ENCODE measurements at places on chromosomes 1 and 21.

DNA sequence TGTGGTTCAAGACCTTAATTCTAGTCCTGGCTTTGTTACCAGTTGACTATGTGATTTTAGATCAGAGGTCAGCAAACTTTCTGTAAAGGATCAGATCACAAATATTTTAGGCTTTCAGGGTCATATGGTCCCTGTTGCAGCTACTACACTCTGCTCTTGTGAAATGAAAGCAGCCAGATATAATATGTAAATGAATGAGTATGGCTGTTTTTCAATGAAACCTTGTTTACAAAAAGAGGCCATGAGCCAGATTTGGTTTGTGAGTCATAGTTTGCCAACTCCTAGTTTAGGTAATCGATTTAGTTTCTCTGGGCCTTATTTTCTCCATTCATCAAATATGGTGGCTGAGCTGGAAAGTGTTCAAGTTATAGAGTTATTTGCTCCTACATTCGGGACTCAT is 346.7 kb downstream of the NUF2 start:
- DNase-seq: no peak

DNA sequence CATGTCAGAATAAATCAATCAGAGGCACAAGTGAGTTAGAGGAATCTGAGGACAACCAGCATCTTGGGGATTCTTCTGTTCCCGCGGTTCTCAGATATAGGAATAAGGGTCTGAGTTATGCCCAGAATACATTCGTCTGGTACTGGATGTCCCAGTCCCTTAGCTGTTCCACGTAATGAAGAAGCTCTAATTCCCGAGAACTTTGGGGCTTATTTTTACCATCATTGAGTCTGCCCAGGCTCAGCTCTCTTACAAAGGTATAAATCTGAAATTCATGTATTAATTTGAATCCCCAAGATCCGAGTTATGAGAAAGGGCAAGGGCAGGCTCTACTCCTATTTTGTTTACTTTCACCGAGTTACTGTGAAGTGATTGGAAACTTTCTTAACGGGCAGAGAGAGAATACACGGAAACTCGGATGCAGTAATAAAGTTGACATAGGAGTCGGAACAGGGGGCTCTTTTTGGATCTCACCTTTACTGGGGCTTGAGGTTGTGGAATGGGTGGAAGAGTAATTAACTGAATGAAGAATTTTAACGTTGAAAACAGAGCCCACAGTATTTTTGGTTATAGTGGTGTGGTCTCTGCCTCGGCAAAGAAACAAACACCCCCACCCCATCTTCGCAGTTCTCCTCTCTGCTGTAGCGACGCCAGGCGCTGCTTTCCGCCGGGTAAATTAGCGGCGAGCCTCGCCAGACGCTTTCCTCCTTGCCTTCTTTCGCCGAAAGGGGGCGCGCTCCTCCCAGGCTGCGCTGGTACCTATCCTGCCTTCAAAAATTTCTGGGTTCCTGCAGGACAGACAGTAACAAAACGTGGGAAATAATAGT is 7.1 kb downstream of the PRRX1 start:
- DNase-seq: no peak

- no peak for DNase-seq
These were observed 10.7 kb downstream of the CELF3 start for GRCh38 chr1:151705753-151706463.

- DNase-seq: no peak
These were observed 17.1 kb upstream of the KIF1B start for GRCh38 chr1:10193288-10193687.
